ENCODE measurements at places on chromosomes 13 and 19.

DNA sequence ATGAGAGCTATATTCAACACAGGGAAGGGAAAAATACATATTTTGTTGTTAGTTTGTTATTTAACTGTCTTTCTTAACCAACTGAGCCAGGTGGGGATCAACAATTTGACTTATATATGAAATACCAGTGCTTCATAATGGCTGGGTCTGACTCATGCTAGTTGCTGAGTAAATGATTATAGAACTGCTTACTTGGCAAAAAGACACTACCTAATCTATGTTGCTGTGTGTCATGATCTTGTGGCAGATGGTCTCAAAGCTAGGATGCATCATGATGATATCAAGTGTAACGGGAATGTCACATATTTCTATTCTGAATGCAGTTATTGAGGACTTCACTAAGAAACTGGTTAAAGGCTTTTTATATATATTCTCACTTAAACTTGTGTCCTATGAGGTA, 727.4 kb upstream of the SLITRK1 start:
- DNase-seq, result no peak

DNA sequence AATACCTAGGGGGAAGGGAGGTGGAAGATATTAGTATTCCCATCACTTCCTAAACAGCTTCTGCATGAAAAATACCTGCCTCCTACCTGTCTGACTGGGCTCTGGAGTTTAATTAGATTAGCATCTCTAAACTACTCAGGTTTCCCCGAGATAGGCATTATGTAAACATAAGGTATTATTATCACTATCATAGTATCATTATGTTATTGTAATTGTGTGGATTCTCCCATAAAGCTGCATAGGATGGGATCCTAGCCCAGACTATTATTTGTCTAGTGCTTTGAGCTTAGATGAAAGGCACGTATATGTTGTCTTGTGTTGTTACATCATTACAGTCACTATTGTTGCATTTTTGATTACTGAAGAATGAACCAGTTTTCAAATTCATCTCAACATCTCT, 115.2 kb upstream of the SOX21 start:
- no peak for DNase-seq

- DNase-seq, result no peak
Measured at GRCh38 chr19:39407660-39408391, 1.2 kb downstream of the ZFP36 start.

DNA sequence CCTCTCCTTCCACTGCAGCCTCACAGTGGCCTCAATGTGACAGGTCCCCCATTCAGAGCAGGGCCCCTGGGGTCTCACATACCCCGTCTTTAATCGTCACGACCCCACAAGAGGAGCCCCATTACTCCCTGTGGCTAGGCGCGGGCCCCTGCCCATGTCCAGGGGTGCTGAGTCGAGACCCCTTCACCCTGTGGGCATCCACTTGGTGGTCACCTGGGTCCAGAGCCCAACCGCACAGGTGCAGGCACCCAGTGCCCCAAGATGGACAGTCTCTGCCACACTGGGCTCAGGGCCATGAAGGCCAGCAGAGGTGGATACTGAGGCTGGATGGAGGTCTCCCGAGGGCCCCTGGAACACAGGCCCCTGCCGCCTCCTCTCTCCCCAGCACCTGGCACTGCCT, 3.0 kb downstream of the TMEM259 start:
- DNase-seq, result no peak

- no peak for DNase-seq
Measured at GRCh38 chr13:41199079-41199478, 4.7 kb upstream of the KBTBD7 start.

- DNase-seq, result no peak
Measured at GRCh38 chr13:105763851-105764250, 771.6 kb downstream of the EFNB2 start.

DNA sequence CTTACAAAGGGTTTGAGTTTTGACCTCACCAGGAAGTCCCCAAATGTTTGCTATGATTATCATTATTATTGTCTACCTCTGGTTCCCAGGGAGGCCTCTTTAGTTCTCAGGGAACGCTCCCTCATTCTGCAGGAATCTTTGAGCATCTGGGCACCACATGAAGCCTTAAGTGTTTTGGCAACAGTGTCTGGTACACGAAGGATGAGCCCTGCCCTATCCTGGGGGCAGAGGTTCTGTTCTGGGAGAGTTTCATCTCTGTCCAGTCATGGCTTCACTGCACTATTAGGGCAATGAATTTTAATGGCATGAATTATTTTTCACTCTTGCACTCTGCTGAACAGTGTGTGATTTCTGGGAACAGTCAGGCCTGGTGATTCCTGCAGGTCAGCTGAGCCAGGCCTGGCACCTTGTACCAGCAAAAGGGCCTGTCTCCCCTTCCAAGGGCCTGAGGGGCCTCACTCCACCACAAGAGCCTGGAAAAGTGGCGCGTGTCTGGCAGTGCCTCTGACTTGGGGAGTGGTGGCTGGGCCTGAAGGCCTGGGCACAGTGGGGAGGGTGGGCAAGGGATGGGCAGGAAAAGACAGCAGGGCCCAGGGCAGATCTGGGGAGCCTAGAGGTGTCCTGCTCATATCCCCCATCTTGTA, 4.6 kb downstream of the FAM187B start:
- DNase-seq, result no peak

- no peak for DNase-seq
Measured at GRCh38 chr19:54608792-54609191, 15.4 kb downstream of the LILRA1 start.

GRCh38 chr13:64371461-64371860, 2858.7 kb downstream of the PCDH9 start:
- no peak for DNase-seq

DNA sequence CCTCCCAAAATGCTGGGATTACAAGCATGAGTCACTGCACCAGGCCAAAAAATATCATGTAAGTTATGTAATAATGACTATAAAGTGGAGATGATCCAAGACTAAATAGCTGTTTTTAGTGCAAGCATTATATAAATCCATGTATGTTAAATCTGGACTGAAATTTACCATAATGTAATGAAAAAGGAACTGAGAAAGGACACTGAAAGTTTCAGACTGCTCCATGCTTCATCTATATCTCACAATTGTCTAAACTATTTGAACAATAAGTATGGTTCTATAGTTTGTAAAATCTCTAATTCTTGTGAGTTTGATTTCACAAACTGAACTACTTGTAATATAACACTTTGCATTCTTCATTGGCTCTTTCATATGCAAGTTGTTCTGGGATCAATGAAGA, 2299.5 kb downstream of the PCDH9 start:
- DNase-seq, result no peak

GRCh38 chr13:30791354-30792001, 56.1 kb downstream of the ALOX5AP start:
- DNase-seq, result no peak

DNA sequence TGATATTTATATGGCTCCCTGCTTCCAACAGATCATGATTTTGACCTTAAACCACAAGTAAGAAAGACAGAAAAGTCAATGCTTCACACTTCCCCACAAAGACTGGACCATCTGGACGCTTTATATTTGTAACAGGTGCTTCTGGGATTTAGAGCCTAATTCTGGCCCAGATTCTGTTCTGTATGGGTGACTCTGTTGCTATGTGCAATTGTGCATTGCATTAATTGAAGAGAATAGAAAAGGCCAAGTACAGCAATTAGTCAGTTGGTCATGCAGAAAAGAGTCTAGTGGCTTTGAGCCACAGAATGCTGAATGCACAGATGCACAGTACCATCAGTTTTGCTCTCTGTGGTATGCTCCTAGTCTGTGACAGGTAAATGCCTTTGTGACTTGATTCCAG, 657.4 kb upstream of the ATXN8OS start:
- no peak for DNase-seq

DNA sequence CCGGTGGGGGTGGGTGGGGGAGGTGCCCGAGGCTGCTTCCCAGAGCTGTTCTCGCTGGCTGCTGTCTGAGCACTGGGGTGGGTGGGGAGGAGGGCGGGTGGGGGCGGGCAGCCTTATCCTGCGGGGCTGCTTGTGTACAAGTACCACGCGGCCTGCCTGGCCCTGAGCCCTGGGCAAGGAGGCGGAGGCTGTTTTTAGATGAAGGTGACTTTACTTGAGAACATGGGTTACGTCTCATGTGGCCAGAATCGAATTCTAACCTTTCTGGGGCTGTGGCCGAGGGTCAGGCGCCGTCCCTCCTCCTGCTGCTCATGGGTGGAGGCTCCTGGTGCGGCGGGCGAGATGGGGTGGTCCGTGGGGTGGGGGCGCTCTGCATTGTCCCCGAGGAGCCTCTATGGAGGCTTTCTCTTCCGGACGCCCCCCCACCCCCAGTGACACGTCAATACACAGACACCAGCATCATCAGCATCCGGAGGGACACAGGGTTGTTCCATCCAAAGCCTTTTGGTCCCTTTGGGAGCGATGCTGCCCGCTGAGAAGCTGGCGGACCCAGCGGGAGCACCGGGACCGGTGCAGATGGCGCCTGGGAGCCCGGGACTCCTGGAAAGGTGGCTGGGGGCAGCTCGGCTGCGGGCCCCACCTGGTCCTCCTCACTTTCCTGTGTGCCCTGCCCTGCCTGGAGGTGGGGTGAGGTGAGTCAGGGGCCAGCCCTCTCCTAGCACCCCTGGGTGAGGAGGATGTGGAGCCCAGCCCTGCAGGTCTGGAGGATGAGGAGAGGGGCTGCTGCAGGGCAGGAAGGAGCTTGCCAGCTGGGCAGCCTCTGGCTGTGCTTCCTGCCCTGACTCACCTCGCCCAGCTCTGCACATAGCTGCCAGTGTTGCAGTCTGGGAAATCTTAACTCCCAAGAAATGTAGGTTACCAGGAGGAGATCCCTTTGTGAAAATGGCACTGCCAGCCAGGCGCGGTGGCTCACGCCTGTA, 3.4 kb downstream of the BSG start:
- DNase-seq, result no peak

GRCh38 chr19:50509366-50509765, 1.6 kb downstream of the JOSD2 start:
- no peak for DNase-seq

DNA sequence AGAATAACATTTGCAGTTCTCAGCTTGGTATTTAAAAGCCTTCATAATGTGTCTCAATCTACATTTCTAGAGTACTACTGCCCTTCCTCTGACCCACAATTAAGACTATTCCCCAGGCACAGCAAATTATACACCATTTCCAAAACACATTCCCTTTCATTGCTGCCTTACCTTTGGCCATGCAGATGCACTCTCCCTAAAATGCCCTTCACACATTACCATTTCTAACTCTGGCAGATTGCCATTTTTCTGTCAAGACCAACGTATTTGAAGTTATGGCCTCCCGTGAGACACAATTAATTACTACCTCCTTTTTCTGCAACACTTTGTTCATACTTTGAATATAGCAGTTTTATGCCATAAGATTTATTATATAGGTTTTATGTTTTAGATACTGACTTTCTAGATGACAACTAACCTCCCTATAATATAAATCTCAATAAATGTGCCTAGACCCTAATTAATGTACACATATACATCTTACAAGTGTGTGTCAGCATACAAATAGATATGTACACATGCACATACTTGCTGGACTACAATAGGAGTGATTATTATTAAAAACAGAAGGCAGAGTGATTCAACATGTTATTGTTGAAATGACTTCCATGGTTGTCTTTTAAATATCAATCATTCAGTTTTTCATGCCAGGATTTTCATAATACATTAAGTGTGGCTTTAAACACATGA, 2902.5 kb downstream of the PCDH9 start:
- DNase-seq, result no peak

- DNase-seq, result no peak
Measured at GRCh38 chr19:6103217-6103644, 7.1 kb downstream of the RFX2 start.

- DNase-seq, result no peak
Measured at GRCh38 chr13:40351537-40352379, 314.7 kb downstream of the FOXO1 start.

- no peak for DNase-seq
Measured at GRCh38 chr19:45450012-45450333, 17.8 kb upstream of the FOSB start.

GRCh38 chr19:48510421-48511268, 990 bp downstream of the LMTK3 start:
- DNase-seq, result no peak

GRCh38 chr19:31903979-31904378, 441.4 kb upstream of the ZNF507 start:
- DNase-seq, result no peak

- no peak for DNase-seq
Measured at GRCh38 chr13:66335626-66336025, 894.5 kb downstream of the PCDH9 start.

- DNase-seq, result peak; percentile 75
Measured at GRCh38 chr19:19034204-19034624, 811 bp downstream of the ARMC6 start.

- no peak for DNase-seq
Measured at GRCh38 chr13:108728370-108728769, 99.0 kb downstream of the MYO16 start.

DNA sequence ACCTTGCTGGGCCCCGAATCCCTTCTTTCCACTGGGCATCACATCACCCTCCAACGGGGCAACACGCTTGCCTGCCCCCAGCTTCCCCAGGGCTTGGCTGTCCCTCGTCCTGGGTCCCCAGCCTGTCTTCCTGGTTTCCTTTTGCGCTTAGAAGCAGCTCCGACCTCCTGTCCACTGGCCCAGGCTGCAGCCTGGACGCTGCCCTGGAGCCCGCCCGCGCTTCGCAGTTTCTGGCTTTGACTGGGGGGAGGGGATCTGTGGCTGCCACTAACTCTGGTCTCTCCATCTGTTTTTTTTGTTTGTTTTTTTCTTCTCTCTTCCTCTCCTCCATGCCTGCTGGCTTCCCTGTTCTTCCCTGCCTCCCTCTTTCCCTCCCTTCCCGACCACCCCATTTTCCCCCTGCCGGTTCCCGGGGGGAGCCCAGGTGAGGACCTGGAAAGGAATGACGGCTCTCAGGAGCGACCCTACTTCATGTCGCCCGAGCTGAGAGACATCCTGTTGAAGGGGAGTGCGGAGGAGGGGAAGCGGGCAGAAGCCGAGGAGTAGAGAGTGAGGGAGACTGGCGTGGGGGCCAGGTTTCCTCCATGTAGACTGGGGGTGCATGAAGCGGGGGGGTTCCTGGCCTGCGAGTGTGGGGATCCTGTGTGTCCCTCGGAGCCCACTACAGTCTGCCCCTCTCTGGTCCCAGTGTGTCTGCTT, 11.5 kb upstream of the ILF3 start:
- DNase-seq, result no peak

DNA sequence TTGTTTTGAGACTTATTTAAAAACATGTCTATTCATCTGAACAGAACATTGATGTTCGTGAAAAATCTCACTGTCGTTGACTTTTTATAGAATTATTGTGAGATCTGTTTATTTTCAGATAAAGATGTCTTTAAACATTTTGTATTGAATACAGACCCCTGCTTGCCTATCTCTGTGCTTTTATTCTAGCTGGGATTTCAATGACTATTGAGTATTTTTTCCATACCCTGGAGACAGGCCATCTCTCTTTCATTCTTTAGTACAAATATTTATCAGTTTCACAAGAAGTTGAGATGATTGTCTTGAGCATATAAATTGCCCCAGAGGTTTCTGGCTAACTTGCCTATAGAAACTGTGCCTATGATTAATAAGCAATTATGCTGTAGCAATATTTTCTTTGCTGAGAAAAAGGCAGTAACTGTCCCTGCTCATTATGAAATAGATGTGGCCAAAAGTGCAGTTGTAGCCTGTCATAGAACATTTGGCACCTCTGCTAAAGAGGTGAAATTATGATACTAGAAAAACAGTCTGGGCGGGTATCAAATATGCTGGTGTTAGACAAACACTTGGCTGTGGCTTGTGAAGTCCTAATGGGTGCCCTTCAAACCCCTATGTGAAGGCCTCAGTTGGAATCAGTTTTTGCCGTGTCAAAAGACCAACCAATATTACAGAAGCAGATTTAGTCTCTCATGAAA, 360.6 kb downstream of the HS6ST3 start:
- no peak for DNase-seq

GRCh38 chr19:11264452-11265176, 2.3 kb upstream of the DOCK6 start:
- no peak for DNase-seq

Measured in stimulated activated CD8-positive, alpha-beta memory T cell treated with anti-CD3 and anti-CD28 coated beads, Interleukin-15, amount 100 ng/mL, for 48 hours (primary cell).